Right renal pelvis (tissue), 4 donors: ENCODE measurements at places on chromosomes 1 and 21. TPM values are rescaled to one million over a fixed set of nuclear protein-coding genes. Genes with fewer than 3 reads are reported as not detected.
A peak's percentile ranks its signal among the peaks of the same experiment; 100 is the strongest.

The TEX38 gene
- 0.51 TPM for polyA plus RNA-seq

DNA sequence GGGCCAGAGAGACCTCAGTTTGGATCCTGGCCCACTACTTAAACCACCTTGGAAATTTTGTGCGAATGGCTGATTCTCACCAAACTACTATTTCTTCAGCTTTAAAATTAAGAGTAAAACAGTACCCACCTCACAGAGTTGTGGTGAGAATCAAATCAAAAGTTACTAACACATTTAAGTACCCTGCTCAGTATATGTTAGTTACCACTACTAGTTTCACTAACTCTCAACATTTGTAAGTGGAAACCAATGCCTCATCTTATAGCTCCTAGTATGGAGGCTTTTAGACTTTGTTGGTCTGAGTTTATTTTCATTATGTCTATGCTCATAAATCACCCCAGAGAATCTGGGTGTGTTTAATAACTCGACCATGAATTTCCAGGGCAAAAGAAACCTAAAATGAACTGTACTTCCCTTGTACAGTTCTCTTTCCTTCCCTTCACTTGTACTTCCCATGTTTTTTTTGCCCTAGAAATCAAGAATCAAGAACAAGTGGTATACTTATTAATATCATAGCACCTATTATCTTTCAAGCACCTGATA is 11.6 kb upstream of the SERBP1 start:
- no peak for DNase-seq

DNA sequence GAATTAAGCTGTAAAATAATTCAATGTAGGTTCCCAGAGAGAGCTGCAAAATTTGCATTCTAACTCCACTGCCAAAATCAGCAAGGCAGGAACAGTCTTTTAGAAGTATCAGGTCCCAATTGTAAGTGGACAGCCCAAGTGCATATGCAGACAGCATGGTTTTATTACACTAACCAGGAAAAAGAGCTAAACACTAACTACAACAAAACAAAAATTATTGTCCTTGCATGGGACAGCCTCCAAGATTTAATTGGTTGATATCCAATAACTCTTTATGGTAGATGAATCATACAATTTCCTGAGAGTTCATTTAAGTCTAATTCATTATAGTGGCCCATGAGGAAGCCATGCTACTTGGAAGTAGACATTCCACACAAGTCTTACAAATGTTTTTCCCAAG is 154.3 kb upstream of the ZNF648 start:
- DNase-seq: no peak

- no peak for DNase-seq
Measured at GRCh38 chr1:156001662-156002171, 19.0 kb downstream of the SSR2 start.

DNA sequence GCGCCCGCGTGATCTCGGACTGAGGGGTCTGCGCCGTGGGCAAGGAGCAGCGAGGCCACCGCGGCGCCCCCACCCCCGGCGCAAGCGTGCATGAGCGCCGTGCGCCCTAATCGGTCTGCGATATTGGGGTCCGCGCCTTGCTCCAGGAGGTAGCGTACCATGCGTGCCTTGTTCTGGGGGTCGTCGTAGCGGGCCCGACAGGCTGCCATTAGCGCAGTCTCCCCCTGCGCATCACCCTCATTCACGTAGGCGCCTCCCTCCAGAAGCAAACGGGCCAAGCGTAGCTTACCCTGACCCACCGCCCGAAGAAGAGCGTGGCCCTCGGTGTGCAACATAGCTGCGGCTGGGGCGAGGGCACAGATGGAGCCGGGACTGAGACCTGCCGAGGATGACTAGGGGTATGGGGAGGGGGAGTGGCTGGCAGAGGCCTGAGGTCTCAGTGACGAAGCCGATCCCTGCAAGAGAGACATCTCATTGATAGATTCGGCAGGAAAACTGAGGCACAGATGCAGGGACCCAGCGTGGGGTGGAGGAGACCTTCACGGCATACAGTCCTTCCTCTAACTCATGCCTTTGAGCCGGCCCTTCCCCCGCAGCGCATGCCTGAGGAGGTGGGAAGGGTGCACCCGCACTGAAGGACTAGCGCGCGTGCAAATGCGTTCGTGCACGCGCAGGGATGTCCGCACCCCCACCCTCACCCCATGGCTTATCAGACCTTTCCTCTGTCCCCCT is 2.8 kb downstream of the ANKRD34A start:
- no peak for DNase-seq

DNA sequence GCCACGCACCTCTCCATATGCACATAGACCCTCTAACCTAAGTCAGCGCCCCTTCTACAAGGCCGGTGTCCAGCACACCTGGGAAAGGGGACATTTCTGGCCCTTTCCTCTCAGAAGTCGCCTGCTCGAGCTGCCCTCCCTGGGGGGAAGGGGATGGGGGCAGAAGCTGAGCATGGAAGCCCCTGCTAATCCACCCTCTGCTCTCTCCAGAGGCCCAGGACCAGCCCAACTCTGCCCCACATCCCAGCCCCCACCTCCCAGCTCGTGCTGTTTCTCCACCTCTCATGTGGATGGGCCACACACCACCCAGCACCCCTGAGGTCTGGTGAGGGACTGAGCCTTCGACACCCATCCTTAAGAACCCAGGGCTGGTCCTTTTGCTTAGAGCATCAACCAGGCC is 14.8 kb downstream of the TNFRSF1B start:
- DNase-seq: no peak

The ADAMTSL4 gene
- 12.4 TPM for polyA plus RNA-seq

GRCh38 chr21:33125680-33126375 is 55.9 kb downstream of the OLIG1 start:
- no peak for DNase-seq

DNA sequence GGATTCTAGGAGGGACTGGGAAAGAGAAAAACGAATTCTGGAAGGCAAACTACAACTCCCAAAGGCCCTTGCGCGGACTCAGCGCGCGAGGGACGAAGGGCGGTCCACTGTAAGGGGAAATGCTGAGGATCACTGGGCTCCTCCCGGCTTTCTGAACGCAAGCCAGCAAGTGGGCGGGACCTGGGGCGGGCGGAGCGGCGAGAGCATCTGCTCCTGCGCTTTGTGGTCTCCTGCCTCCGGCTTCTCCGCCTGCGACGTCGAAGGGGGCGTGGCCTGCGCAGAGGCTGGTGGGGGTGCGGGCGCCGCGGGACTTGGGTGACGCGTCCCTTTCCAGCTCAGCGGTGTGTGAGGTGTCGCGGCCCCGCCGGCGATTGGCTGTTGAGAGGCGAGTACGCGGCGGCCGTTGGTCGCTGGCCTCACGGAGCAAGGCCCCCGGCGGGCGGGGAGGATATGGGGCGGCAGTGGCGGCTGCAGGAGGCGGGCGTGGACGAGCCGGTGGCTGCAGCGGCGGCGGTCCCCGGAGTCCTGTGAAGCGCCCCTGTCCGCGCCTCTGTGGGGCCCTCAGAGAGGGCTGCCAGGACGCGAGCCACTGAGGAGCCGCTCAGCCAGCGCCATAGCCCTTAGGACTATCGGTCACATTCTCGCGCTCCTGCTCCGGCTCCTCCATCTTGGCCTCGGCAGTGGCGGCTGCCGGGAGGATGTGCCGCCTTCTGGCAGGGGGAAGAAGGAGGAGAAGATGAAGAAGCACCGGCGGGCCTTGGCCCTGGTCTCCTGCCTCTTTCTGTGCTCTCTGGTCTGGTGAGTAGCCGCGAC is at the start of gene SUCO:
Gene SUCO (plus strand): TSS at position 451 of the 813 bp plus-strand sequence. CDS start 286 bp downstream, at position 737.
- peak; percentile 99 for DNase-seq

The HMGCL gene
- polyA plus RNA-seq: 83.8 TPM

The F11R gene
- 96.5 TPM for polyA plus RNA-seq

- DNase-seq: no peak
Measured at GRCh38 chr1:196377811-196378210, 230.4 kb downstream of the KCNT2 start.

GRCh38 chr1:14440731-14441130 is 157.8 kb upstream of the KAZN start:
- DNase-seq: no peak

GRCh38 chr1:241939798-241940197 is 17.8 kb upstream of the BECN2 start:
- no peak for DNase-seq

DNA sequence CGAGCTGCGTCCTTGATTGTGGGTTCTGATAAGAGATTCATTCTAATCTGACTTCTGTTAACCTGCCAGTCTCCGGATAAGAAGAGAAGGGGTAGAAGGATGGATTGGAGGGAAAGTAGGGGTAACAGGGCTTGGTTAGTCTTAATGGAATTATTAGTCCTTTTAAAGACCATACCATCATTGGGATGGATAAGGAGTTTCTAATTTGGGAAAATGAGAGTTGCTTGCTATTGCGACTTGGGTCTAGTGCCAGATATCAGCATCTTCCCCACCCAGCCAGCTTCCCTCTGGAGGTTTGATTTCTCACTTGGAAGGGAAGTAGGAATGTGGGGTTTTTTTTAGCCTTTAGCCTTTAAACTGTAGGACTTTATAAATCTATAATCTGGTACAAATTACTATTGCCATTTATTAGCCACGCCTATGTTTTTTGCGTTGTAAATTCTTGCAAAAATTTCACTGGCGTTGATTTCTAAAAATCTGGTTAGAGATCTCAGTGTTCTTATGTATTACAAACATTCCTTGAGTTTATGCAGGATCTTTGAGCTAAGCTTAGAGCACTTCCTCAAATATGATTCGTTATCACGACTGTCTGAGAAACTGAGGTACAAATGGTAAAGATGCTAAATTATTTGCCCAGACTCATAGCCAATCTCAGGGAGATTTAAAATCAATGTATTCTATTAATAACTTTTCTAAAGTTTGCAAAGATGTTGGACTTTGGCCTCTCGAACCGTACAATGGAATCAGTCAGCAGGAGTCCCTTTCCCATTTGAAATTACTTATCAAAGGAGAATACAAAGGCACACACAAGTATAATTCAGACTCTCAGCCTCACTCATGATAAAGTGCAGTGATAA is 1.3 kb downstream of the FAM20B start:
- DNase-seq: no peak

The VTCN1 gene
- 23.6 TPM for polyA plus RNA-seq

GRCh38 chr1:218674280-218674773 is 329.2 kb downstream of the TGFB2 start:
- DNase-seq: no peak

GRCh38 chr1:230643908-230644307 is 1.6 kb downstream of the COG2 start:
- DNase-seq: no peak

The SLFNL1 gene
- polyA plus RNA-seq: 0.40 TPM

The TFF1 gene
- 0.70 TPM for polyA plus RNA-seq

The SH2D2A gene
- 0.79 TPM for polyA plus RNA-seq

The SHE gene
- 10.7 TPM for polyA plus RNA-seq

- DNase-seq: no peak
Measured at GRCh38 chr1:33724348-33724747, 139.5 kb upstream of the HMGB4 start.

The DLGAP3 gene
- polyA plus RNA-seq: 2.1 TPM

The OR2T29 gene
- not detected for polyA plus RNA-seq

DNA sequence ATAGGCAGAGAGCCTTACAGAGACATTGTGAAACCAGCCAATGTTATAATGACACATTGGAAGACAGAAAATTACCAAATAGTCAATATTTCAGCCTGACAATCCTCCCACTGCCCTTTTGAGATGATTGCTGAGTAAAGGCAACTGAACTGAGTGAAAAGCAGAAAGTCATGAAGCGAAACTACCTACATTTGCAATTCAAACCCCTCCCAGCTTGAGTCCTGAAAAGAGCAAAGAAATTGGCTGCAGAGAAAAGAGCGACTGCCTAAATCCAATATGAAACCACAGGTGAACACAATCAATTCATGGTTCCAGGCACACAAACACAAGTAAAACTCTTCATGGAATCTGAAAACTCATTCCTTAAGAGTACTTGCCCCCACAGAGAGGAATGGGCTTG is 143.4 kb upstream of the CHRM3 start:
- no peak for DNase-seq

DNA sequence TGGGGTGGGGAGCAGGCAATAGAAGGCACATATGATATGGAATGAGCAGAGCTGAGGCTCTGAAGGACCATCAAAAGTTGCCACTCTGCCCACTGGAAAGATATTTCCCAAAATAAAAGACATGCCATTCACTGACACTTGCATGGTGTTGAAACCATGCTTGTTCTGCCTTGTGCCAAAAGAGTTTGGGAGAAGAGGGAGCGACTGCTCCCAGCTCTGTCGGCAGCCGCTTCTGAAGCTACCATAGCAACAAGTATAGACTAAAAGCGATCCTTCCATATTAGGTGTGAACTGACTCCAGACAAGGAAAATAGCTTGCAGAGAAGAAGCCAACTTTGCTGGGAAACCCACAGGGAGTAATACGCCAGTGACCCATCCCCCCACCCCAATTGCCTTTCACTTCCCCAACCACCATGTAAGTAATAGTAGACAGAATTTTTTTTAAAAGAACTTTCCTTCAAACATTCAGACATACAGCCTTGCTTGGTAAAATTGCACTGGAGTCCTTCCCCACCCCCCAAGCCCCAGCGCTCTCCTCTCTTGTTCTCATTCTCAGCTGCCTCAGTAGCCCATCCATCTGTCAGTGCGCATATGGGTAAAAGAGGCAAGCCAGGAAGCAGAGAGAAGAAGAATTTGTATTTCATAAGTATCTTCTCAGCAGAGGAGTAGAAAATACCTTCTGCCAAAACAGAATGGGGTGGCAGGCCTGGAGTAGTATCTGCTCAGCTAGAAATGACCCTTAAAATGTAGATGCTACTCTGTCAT is 263.7 kb downstream of the OMA1 start:
- no peak for DNase-seq

DNA sequence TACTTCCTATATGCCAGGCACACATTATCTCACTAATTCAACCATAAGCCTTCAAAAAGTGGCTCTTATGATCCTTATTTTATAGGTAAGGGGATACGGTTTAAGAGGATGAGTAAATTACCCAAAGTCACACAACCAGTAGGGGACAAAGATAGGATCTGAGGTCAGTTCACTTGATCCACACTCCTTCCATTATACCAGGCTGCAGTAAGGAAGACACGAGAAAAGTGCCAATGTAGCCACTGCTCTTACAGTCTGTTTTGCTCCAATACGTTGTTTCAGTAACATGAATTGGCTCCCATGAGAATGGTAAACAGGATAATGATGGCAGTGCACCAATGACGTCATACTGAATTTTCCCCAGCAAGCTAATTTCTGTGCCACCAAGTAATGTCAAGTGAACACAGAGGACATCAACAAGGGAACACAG is 15.4 kb upstream of the GUCA2A start:
- DNase-seq: no peak

The SF3B4 gene
- 96.8 TPM for polyA plus RNA-seq

- DNase-seq: no peak
Measured at GRCh38 chr1:212971312-212971711, 21.0 kb downstream of the VASH2 start.

The TMEM269 gene
- polyA plus RNA-seq: 1.00 TPM

The BLACAT1 gene
- polyA plus RNA-seq: 2.9 TPM
